ENCODE measurements at places on chromosomes 12 and 14.

GRCh38 chr12:16474801-16475200, 127.4 kb downstream of the MGST1 start:
- DNase-seq, result no peak

GRCh38 chr14:55706365-55706684, 126.3 kb downstream of the KTN1 start:
- no peak for DNase-seq

DNA sequence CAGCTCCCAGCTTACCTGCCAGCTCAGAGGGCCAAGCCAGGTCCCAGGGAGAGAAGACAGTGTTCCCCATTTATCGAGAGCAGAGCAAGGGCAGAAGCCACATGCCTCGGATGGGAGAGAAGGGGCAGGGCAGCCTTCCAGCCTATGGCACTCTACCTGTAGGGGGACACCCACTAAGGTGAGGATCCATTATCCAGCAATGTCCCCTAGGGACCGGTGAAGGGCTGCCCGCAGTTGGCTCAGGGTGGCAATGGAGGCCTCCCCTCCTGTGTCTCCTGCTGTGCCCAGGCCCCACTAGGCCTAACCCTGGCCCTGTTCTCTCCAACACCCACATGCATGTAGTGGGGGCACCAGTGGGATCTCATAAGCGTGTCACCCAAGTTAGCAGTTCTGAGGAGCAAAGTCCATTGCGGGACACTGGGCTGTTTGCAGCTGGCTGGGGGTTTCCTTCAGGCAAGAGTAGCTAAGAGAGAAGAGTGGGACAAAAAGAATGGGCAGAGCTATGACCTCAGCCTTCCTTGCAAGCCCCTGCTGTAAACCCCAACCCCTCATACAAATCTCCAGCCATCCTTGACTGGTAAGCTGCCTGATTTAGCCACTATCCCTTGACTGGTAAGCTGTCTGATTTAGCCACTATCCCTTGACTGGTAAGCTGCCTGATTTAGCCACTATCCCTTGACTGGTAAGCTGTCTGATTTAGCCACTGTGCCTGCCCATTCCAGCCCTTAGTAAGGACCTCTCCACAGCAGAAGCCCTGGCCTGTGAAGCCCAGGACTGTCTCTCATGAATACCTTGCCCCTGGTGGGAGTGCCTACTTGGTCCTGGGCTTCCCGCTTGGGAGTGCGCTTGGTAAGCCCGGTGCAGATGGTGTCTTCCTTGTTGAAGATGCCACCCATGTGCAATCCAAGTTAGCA, 5.2 kb upstream of the ASB2 start:
- no peak for DNase-seq

GRCh38 chr14:57390806-57391516, 575 bp downstream of the NAA30 start:
- DNase-seq, result no peak

DNA sequence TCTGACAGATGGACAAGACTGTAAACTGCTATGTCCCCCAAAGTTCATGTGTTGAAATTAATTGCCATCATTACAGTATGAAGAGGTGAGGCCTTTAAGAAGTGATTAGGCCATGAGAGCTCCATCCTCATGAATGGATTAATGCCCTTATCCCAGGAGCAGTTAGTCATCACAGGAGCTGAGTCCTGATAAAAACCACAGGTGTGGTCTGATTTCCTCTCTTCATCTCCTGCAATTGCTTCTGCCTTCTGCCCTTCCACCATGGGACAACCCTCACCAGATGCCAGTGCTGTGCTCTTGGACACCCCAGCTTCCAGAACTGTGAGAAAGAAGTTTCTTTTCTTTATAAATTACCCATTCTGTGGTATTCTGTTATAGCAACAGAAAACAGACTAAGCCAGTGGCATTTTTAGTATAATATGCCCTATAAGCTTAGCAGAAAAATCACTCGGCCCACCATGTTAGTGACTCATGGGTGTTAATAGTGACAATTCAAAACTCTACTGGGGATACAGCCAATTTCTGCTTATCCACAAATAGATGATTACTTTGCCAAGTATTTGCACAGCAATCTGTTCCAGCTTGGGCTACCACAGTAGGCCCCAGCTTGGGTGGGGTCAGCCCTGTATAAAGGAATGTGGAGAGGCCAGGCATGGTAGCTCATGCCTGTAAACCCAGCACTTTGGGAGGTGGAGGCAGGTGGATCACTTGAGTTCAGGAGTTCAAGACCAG, 129.0 kb upstream of the BCL2L14 start:
- peak; percentile 73 for DNase-seq

DNA sequence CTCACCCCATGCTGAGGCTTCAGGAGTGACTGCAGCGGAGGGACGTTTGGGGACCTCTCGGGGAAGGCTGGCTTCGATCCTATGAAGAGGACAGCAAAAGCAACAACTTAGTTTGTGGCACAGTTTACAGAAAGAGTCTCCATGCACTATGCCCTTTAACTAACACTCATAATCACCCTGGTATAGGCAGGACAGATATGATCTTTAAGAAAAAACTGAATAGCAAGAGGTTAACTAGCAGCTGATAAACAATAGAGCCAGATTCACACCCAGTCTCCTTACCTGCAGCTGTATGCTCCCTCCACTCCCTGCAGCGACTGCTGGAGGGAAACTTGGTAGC, 27.4 kb downstream of the TMEM63C start:
- DNase-seq, result no peak

GRCh38 chr14:104101086-104101621, 15.7 kb downstream of the ASPG start:
- no peak for DNase-seq

GRCh38 chr12:31906557-31907301, 52.5 kb upstream of the RESF1 start:
- DNase-seq, result no peak

- no peak for DNase-seq
Measured at GRCh38 chr12:90085494-90086274, 377.0 kb upstream of the ATP2B1 start.

All from non-pigmented ciliary epithelial cell (primary cell).